Effector memory CD4-positive, alpha-beta T cell (primary cell): ENCODE measurements at places on chromosomes 5 and 9.

DNA sequence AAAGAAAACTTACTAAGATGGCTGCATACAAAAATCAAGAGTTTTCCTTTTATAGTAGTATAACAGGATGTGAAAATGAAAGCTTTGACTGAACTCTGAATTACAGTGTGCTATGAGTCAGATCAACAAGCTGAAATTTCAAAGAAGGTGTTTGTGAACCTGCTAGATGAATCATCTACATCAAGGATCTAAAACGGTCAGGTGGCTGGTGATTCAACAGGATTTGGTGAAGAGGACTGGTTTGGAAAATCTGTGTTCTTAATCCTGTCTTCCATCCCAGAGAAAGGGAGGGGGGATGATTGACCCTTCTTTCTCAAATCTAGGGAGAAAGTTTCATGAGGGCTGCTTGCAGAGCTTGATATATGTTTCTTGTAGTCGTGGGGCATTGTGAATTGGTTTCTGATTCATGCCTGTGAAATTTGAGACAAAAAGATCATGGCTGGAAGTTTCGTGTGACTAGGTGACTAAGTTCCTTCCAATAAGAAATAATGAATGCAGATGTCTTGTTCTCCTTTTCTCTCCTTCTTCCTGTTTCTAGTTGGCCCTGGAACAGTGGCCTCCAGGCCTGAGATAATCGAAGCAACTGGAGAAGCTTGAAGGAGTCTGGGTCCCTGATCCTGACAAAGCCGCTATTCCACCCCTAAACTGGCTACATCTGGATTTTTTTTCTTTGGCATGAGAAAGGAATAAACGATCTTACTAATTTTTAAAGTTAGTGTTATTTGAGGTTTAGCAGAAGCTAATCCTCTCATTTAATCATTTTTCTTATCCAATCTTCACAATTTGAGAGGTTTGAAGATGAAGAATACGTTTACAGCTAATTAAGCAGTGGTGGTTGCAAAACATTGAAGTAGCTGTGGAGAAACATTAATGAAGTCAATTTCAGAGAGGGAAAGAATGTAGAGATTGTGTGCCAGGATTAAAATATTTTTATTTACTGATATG is 67.2 kb downstream of the MRPS30 start:
- DNase-seq: no peak

GRCh38 chr5:82347201-82347865 is 69.2 kb upstream of the RPS23 start:
- DNase-seq: no peak

DNA sequence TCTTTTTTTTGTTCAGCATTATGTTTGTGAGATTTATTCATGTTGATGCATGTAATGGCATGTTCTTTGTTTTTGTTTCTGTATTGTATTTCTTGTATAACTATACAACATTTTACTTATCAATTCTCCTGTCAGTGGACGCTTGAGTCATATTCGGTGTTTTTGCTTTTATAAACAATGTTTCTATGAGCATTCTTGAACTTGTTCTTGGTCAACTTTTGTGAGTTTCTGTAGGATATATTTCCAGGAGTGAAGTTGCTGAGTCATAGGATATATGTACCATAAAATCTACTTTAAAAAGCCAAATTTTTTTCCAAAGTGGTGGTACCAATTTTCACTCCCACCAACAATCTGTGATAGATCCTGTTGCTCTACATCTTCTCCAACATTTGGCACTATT is 104.8 kb downstream of the VCAN start:
- no peak for DNase-seq

DNA sequence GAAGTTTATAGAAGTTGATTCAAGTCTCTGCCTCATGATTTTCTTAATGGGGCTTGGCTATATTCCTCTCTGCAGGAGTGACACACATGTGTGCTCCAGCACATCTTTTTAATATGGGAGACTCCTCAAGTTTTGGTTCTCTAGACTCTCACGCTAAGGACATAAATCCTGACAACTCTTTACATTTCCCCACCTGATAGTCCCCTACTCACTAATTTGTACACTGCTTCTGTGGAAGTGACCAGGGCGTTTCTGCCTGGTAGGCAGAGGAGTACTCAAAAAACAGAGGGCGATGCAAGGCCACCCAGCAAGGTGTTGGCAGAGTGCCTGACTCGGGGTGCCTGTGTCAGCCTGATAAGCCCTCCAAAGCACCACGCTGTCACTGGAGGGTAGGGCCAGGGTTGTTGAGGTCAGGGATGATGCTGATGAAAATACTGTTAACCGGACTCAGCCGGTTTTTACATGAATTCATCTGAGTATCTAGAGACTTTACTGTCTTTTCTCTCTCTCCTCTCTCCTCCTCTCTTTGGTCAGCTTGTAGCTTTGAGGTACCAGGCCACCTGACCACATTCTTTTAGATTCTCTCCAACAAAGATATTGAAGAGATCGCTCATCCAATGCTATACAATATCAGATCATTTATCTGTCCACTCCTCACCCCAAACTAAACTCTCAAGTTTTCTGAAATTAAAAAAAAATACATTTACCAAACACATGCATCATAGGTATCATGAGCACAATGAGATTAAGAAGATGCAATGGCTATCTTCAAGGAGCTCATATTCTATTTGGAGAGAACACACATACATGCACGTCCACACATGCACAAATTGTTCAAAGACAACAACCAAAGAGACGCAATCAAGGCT is 205.2 kb downstream of the PIK3R1 start:
- DNase-seq: no peak

DNA sequence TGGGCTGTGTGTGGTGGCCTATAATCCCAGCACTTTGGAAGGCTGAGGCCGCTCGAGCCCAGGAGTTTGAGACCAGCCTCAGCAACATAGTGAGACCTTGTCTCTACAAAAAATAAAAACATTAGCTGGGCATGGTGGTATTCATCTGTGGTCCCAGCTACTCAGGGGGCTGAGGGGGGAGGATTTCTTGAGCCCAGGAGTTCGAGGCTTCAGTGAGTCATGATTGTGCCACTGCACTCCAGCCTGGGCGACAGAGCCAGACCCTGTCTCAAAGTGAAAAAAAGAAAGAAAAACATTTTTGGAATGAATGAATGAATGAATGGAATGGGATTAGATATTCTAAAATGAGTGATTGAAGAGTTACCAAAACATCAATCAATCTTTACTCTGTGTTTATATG is 85.8 kb downstream of the FGF1 start:
- no peak for DNase-seq

DNA sequence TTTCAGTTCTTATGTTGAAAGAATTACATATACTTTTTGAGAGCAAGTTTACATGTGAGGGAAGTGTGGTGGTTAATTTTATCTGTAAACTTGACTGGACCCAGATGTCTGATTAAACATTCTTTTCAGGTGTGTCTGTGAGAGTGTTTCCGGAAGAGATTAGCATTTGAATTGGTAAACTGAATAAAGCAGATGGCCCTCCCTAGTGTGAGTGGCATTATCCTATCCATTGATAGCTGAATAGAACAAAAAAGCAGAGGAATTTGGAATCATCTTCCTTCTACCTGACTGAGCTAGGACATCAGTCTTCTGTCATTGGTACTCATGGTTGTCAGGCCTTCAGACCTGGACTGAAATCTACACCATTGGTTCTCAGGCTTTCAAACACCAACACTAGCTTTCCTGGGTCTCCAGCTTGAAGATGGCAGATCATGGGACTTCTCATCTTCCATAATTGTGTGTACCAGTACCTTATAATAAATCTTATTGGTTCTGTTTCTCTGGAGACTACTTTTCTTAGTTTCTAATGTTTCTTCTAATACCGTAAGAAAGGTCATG is 36.6 kb downstream of the NREP start:
- no peak for DNase-seq

GRCh38 chr9:33107762-33108161 is 31.3 kb upstream of the SMU1 start:
- DNase-seq: no peak

DNA sequence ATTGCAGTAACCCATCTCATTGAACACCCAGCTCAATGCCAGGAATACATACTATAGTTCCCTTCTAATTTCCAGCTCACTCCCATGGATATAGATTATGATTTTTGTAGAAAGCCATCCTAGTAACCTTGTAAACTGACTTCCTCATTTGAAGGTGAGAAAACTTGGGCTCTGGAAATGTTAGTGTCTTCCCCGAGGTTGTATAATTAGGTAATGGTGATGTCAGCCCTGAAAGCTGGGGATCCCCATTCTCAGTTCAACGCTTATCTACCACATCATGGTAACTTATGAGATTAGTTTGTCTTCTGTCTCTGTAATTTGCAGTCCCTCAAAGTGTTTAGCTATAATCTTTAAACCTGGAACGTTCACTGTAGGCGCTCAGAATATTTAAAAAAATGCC is 34.6 kb upstream of the PTCH1 start:
- DNase-seq: no peak

DNA sequence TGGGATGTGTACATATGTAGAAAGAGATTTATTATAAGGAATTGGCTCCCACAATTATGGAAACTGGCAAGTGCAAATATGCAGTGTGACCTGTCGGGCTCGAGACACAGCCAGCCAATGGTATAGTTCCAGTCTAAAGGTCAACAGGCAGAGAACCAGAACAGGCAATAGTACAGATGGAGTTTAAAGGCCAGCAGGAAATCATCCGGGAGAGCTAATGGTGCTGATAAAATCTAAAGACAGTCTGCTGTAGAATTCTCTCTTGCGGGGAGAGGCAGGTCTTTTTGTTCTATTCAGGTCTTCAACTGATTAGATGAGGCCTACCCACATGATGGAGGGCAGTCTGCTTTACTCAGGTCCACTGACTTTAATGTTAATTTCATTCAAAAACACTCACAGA is 21.8 kb downstream of the ANKRD31 start:
- no peak for DNase-seq
